ENCODE measurements at places on chromosomes 1 and 21.

GRCh38 chr1:186236921-186237320 lies 138.1 kb downstream of the TPR start:
- no peak for DNase-seq

- no peak for DNase-seq
These were observed 28.0 kb upstream of the GLIS1 start for GRCh38 chr1:53766831-53767405.

GRCh38 chr1:241701483-241702295 lies 49.6 kb downstream of the WDR64 start:
- DNase-seq = no peak

- DNase-seq = no peak
These were observed 49.2 kb upstream of the POFUT2 start for GRCh38 chr21:45336870-45337269.

DNA sequence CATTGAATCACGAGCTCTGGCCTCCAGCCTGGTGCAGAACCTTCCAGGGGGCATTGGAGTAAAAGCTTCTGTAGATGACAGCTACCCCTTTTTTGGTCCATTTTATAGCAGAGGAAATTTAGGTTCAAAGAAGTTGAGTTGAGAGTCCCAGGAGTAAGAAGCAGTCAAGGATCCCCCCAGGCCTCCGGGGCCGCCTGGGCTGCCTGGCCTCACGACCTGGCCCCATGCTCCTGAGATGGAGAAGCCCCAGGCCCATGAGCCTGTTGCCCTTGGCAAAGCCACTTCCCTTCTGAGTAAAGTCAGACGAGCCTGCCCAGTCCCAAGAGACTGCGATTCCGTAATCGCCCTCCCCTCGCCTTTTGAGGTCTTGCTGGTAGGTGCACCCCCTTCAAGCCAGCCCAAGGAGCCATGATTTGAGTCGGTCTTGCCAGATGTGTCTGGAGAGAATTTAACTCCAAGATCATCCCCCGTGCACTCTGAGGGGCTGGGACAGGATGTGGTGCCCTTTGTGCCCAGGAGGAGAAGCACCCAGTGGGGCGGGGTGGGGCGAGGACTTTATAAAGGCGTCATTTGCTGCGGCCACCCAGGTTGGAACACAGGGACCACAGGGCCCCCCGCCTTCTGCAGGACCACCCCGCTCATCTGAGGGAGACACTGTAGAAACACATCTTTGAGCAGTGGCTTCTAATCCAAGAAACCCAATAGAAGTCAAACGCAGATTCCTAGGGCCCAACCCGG lies 30.1 kb downstream of the PDE9A start:
- DNase-seq = peak; percentile 15

- no peak for DNase-seq
These were observed 380.6 kb upstream of the NEGR1 start for GRCh38 chr1:72662918-72663317.

GRCh38 chr1:183568176-183569021 lies 21.9 kb downstream of the NCF2 start:
- DNase-seq = no peak

- no peak for DNase-seq
These were observed 33.2 kb downstream of the WNT3A start for GRCh38 chr1:228039986-228040385.

DNA sequence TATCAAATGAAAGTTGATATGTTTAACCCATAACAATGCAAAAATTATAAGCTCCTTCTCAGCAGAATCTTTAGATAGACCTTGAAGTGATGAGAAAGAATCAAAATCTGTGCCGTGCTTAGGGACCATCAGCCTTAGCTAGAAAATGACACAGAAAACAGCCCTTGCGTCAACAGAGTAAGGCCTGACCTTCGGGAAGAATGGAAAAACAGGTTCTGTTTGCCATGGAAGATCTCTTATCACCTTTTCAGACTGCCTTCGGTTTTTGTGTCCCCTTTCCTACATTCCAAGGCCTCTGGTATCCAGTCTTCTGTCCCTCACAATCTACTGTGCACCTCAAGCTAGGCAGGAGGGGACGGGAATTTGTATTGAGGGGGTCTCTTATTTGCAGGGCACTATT lies 37.6 kb upstream of the DPT start:
- DNase-seq = no peak

DNA sequence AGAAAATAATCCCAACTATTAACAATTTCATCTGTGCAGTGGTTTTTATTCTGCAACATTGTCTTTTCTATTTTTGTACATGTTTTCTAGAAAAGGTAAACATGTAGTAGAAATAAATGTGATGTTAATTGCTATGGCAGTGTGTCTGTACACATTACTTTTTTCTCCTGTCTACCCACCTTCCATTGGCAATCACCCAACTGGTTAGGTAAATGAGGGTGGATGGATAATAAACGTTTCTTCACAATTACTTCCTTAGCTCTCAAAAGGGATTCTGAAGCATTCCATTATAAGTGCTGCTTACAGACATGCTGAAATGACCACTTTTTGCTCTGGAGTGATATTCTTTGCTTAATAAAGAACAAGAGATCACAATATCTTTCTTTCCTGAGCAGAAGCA lies 61.4 kb downstream of the MAGI3 start:
- DNase-seq = no peak

- peak; percentile 19 for DNase-seq
These were observed 7.0 kb downstream of the KRTAP10-8 start for GRCh38 chr21:44618909-44619308.

DNA sequence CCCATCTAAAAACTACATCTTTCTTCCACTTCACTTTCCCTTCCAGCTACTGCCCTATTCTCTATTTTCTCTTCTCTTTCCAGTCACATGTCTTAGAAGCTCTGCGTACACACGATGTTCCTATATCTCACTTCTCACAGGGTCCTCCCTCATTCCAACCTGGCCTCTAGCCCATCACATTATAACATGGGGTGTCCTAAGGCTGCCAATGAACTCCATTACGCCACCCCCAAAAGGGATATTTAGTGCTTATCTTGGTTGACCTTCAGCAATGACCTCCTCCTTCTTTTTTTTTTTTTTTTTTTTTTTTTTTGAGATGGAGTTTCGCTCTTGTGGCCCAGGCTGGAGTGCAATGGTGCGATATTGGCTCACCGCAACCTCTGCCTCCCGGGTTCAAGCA lies 38.2 kb upstream of the FAM89A start:
- no peak for DNase-seq

DNA sequence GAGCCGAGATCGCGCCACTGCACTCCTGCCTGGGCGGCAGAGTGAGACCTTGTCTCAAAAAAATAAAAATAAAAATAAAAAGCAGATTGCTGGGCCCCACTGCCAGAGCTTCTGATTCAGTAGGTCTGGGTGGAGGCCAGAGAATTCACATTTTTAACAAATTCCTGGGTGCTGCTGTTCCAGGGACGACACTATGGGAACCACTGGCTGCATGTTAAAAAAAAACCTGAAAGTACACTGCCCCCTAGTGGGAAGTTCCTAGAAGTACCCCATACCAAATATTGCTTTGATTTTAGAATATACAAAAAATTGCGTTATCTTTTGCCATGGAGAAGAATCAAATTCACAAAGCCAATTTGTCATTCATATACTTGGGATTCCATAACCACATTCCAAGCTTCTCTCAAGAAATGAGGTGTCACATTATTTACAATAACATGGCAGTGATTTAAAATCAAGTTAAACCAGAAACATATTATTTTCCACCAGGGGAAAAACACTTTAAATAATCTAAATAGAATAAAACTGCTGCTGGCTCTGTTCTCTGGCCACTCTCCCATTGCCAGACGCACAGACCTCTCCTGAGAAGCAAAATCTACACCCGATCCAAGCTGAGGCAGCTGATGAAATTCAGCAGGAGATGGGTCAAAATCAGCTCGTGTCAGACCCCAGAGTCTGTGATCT lies 27.4 kb downstream of the SYF2 start:
- peak; percentile 5 for DNase-seq
